ENCODE measurements at places on chromosomes 4 and X.
A peak's percentile ranks its signal among the peaks of the same experiment; 100 is the strongest.

DNA sequence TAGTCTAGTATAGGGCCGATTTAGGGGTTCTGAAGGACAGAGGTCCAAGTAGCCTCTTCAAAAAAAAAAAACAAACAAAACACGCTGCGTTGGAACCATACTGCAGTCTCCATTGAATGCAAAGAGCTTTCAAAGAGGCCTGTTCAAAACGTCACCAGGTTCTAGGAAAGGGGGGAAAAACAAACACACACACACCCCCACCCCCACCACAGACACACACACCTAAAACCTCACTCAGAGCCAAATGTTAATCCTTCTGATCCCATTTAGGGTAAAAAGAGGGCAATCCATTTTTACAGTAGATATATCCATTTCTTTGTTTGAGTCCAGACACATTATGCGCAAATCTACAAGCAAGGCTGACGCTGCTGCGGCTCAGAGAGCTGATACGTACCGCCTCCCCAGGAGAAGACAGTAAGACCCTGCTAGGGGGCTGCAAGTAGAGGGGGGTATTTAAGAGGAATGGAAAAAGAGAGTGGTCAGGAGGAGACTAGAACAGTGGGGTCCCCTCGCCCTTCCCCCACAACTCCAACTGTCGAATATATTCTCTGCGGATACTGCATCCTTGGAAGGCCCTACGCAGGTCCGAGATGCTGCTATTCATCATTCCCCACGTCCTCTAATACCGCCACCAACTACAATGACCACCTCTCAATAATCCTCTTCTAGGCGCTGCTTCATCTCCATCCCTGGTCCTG lies 1.3 kb downstream of the NKRF start:
- DNase-seq = peak; percentile 31

GRCh38 chr4:41838590-41838989 lies 90.1 kb upstream of the PHOX2B start:
- no peak for DNase-seq

- no peak for DNase-seq
These were observed 63.6 kb downstream of the ASB9 start for GRCh38 chrX:15206306-15206705.

- no peak for DNase-seq
These were observed 2532.5 kb downstream of the ARAP2 start for GRCh38 chr4:33711826-33712225.

DNA sequence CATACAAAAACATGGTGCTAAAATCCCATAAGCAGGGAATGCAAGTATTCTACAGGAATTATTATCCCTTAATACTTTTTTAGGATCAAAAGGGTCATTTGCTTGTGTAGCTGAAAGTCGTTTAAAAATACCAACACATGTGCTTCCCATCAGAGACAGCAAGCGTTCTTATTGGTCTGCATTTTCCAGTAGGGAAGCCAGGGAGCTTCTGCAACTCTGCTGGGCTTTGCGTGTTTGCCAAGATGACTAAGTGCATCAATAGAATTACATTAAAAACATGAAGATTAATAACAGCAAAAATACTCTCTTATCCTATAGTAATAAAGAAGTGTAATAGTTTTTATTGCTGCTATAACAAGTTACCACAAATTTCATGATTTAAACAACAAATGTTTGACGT lies 111.2 kb downstream of the QDPR start:
- DNase-seq = no peak

GRCh38 chrX:96835660-96836289 lies 47.9 kb upstream of the RPA4 start:
- DNase-seq = no peak

DNA sequence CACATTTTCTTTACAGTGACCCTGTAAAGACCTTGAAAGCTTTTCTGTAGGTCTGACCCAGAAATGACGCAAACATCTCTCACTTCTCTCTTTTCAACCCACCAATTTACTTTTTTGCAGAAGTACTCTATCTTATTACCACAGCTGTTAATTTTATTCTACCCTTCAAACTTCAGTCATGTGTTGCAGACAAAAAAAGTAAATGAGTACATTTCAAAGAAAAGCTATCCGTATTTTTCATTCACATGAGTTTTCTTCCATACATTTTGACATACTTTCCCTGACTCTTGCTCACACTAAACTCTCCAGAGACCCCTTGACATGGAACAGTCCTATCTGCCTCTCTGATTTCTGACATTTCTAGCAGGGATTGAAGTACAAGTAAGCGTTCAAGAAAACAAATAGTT lies 51.7 kb downstream of the SLC7A11 start:
- peak; percentile 4 for DNase-seq
